Stimulated activated CD8-positive, alpha-beta memory T cell treated with anti-CD3 and anti-CD28 coated beads, Interleukin-12 subunit alpha, Interleukin-12 subunit beta, amount 100 ng/mL, for 4 hours (primary cell): ENCODE measurements at places on chromosomes 11 and 22.

DNA sequence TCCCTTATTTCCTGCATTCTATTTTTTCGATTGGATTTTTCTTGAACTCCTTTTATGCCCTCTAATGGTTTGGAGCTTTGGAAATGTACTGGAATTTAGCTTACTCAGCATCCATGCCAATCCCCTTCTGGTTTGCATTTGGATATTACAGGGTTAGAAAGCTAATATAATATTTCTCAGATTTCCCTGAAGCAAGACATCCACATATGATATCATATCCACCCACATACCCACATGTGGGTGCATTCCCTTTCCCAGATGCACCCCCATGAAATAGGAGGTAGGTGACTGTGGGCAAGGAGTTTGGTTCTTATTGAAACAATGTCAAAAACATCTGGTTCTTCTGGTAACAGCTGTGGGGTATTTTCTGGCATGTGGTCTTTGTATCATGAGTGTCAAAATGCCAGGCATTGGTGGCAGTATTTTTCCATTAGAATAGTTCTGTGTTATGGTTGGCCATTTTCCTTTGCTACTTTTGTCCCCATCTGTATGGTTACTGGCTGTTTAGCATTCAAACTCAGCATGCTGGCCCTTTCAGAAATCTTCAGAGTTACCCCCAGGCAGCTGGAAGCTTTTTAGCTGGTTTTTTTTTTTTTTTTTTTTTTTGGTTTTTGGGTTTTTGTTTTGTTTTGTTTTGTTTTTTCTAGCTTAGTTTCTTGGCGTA lies 32.7 kb upstream of the DDX10 start:
- no peak for DNase-seq

- no peak for DNase-seq
Observed at GRCh38 chr22:37281646-37282384, 493 bp upstream of the CYTH4 start.

GRCh38 chr11:45428116-45428515 lies 142.0 kb upstream of the SYT13 start:
- DNase-seq = no peak

DNA sequence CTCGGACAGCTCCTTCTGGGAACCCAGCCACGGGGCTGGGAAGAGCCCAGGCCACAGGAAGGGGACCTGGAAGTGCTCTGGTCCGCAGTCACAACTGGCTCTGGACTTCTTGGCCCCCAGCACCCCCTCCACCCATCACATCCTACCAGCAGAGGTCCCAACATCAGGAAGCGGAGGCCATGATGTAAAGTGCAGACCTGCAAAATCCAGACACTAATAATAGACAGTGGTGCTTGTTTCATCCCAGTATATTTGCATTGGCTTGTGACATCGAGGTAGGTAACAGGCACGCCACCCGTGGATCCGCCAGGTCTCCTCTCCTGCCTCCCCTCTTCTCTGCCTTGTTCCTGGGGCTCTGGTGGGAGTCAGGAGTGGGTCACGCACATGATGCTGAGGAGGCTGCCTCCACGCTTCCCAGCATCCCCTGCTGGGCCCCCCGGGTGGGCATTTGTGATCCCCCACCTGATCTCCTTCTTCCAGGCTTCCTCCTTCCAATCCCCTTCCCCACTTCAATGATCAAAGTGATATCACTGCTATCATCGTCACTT lies 1454.0 kb downstream of the BRD1 start:
- no peak for DNase-seq

DNA sequence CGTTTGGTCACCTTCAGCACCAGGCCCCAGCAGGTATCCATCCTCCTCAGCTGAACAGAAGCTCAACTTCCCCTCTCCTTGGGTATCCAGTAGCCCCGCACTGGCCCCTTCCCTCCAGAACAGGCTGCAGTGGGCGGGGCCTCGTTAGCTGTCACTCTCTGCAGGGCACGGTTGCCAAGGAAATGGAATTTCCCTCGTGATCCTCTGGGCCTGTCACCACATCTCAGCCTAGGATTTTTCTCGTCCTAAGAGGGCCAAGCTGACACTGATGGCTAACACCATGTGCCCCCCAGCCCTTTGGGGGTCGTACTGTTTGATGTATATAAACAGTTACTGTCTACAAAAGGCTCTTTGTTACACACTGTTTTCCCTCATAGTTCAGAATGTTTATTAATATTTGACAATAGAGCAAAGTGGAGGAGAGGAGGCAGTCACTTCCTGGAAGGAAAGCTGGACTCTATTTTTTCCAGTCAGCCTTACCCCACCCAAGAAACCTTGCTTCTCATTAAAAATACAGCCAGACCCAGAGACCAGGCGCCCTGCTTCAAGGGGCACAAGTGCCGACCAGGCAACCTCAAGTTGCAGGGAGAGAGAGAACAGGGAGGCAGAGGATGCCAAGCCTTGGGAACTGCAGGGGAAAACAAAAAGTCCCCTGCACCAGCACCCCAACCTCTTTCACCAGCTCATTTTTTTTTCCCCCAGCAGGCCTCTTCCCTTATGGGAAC lies 44.5 kb downstream of the FEZ1 start:
- DNase-seq = no peak

GRCh38 chr22:31083377-31083768 lies 2.3 kb downstream of the SMTN start:
- no peak for DNase-seq

DNA sequence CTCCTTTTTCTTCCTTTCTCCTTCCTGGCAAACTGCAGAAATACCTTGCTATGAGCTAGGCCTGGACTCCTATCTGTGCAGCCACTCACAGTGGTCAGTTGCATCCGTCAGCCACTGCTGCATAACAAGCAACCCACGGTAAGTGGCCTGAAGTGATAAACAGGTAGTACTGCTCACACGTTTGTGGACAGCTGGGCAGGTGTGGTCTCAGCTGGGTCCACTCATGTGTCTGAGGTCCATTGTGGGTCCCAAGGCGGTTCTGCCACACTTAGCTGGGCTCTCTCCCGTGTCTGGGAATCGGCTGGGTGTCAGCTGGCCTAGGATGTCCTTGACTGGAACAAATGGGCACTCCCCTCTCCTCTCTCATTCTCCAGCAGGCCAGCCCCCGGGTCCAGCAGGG lies 109.3 kb downstream of the BRD1 start:
- DNase-seq = no peak

DNA sequence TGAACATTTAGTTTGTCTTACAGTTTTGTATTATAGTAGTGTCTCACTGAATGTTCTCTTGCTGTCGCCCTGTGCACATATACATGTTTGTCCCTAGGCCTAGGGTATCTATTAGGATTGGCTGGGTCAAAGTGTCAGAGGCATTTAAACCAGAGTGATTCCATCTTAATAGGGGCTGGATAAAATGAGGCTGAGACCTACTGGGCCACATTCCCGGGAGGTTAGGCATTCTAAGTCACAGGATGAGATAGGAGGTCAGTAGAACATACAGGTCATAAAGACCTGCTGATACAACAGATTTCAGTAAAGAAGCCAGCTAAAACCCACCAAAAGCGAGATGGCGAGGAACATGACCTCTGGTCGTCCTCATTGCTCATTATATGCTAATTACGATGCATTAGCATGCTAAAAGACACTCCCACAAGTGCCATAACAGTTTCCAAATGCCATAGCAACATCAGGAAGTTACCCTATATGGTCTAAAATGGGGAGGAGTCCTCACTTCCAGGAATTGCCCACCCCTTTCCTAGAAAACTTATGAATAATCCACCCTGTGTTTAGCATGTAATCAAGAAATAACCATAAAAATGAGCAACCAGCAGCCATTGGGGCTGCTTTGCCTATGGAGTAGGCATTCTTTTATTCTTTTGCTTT lies 82.6 kb downstream of the LDLRAD3 start:
- DNase-seq = no peak

- no peak for DNase-seq
Observed at GRCh38 chr22:44133161-44133560, 47.6 kb upstream of the PARVG start.

GRCh38 chr11:47259232-47259977 lies 1.6 kb downstream of the NR1H3 start:
- no peak for DNase-seq

DNA sequence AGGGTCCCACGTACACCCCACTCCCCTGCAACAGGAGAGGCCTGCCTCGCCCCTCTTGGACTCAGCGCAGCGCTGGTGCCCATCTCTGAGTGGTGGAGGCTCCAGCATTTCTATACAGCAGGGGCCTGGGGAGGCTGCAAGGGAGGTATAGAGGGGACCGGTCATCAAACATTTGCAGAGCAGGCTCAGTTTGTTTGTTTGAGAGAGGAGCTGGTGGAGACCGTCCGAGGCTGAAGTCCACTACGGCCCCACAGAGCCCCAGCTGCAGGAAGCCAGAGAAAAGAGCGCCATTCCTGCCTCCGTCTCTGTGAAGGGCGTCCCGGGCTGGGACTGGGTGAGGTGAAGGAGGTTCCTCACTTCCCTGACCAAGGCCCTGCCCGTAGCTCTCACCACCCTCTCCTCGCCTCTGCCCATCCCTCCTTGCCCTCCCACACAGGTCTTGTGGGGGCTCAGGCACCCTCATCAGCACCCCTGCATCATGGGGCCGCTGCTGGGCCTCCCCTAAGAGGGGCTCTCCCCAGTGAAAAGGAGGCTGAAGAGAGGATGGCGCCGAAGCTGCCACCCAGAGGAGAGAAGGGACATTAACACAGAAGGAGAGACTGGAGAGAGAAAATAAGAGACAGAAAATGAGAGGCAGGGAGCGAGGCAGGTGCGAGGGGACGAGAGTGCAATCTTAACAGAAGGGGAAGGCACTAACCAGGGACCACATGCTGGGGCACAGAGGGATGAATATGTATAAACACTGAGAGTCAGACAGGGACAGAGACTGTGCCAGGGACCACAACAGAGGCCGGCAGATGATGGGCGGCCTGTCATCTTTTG lies 24.5 kb downstream of the RPUSD4 start:
- no peak for DNase-seq
